Neural crest cell (in vitro differentiated cells): ENCODE measurements at places on chromosomes 16 and 17. TPM values are rescaled to one million over a fixed set of nuclear protein-coding genes. Genes with fewer than 3 reads are reported as not detected.

The GPATCH8 gene
- total RNA-seq, result 47.0 and 52.9 TPM in 2 replicates

- DNase-seq, result no peak
Observed at GRCh38 chr16:63612462-63613227, 1509.2 kb downstream of the CDH11 start.

- DNase-seq, result no peak
Observed at GRCh38 chr17:43554857-43555256, 8.7 kb upstream of the ETV4 start.

The CLEC19A gene
- total RNA-seq, result not detected in 2 replicates

The CPHXL gene
- not detected in 2 replicates for total RNA-seq

- no peak for DNase-seq
Observed at GRCh38 chr17:67280279-67280678, 35.3 kb upstream of the HELZ start.

GRCh38 chr17:58706351-58707140 lies 14.1 kb downstream of the RAD51C start:
- DNase-seq, result no peak

The GABARAP gene
- total RNA-seq, result 470 and 479 TPM in 2 replicates

- DNase-seq, result no peak
Observed at GRCh38 chr17:36888236-36888951, 48.9 kb upstream of the LHX1 start.

The KCNJ18 gene
- total RNA-seq, result not detected in 2 replicates

DNA sequence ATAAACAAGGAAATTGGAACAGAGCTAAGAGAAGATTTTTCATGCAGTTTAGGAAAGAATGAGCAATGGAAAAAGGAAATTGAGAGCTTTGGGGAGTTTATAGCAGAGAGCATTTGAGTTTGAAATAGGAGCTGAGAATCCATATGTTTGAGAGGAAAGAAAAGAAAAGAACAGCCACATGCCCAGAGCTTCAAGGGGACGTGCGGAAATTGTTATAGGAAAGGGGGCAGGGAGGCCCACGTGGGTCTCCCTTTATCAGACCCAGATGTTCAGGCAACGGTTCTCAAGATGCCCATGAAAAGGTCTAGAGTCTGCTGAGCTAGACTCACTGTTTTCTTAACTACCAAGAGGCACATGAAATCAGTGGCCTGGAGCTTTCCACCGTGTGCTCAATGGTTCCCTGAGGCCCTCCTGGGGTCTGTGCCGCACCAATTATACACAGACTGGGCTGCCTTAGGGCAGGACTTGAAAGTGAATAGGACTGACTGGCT lies 31.2 kb downstream of the CHD9 start:
- DNase-seq, result no peak

DNA sequence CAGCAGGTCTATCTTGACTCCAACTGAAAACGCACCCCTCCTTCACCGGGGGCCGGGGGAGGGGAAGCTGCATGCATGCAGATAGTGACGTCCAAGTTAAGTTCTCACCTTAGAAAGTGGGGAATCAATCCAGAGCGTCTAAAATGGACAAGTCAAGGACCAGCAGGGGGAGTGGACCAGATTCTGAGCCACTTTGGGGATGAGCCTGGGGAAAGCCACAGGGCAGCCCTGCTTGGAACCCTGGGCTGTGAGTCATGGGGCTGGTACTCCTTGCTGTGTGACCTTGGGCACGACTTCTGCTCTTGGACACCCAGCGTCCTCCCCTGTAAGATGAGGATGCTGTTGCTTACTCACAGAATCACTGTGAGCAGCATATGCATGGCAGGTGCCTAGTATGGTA lies 9.1 kb downstream of the TNFRSF13B start:
- DNase-seq, result no peak
